ENCODE measurements at places on chromosomes 5 and 9. TPM values are rescaled to one million over a fixed set of nuclear protein-coding genes. Genes with fewer than 3 reads are reported as not detected.

DNA sequence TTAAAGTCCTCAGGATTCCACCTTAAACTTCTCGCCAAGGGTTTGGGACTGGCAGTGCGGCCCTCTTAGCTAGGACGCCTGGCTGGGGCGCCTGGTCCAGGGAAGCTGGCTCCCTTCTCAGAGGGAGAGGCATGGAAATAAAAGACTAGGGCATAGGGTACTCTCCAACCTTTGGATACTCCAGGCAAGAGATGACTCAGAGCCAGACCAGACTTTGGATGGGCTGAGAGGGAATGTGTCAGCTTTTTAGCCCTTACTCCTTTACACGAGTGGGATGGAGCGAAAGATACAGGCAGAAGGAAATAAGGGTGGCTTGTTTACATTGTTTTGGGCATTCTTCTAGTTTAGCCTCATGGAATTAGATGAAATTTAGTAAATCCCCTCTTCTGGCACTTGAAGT is 48.2 kb downstream of the IL31RA start:
- no peaks in the 10 kb centered on the region for H3K4me1 ChIP-seq
- DNase-seq, result no peak
- H3K27ac ChIP-seq, result no peak overlapping the region
- H3K36me3 ChIP-seq, result no peaks in the 10 kb centered on the region

GRCh38 chr9:126069400-126069955 is 257.2 kb upstream of the MVB12B start:
- H3K27me3 ChIP-seq, result no peaks in the 10 kb centered on the region
- H3K4me1 ChIP-seq, result no peaks in the 10 kb centered on the region
- no peaks in the 10 kb centered on the region for H3K36me3 ChIP-seq
- H3K4me3 ChIP-seq, result no peak overlapping the region
- DNase-seq, result no peak

Gene TXNDC15
- total RNA-seq, result 59.7 TPM

GRCh38 chr9:124218438-124218982 is 39.2 kb upstream of the NEK6 start:
- peaks cover 10% of the 10 kb centered on the region for H3K4me1 ChIP-seq
- no peaks in the 10 kb centered on the region for H3K27me3 ChIP-seq
- no peak overlapping the region for H3K27ac ChIP-seq
- H3K36me3 ChIP-seq, result no peaks in the 10 kb centered on the region

Data from heart left ventricle (tissue), 16 donors.